Endodermal cell (in vitro differentiated cells): ENCODE measurements at places on chromosomes 7 and 10. TPM values are rescaled to one million over a fixed set of nuclear protein-coding genes. Genes with fewer than 3 reads are reported as not detected.

C10orf62 gene
- total RNA-seq, result not detected in 3 replicates

PIK3CG gene
- 0.11 TPM in 2 replicates for total RNA-seq

OR2A1 gene
- not detected in 2 replicates for total RNA-seq

IFIT2 gene
- 0.37 and 0.41 TPM in 2 replicates for total RNA-seq

SPDYE9 gene
- total RNA-seq, result not detected in 2 replicates

AUTS2 gene
- 75.6 to 77.5 TPM (median 76.8 TPM) in 3 replicates for total RNA-seq

OR6V1 gene
- total RNA-seq, result not detected in 3 replicates

VAX1 gene
- 2.0 to 3.5 TPM (median 3.4 TPM) in 3 replicates for total RNA-seq
